T-helper 22 cell (primary cell): ENCODE measurements at places on chromosomes 16 and 17.

- DNase-seq = no peak
Observed at GRCh38 chr17:4007346-4008081, 43.3 kb upstream of the ATP2A3 start.

DNA sequence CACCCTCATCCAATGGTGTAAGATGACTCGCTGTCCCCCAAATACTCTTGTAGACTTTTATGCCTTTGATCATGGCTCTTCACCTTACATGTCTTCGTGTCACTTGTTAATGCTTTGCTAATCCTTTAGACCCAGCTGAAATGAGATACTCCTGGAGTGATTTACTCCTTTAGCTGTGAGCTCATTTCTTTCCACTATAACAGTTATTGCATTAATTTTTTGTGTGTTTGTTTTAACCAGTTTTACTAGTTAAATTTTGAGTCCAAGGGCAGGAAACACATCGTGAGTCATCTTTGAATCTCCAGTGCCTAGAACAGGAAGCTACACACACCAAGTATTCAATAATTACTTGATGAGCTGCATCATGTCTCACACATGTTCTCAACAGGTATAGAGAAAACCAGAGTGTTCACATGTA, 6.5 kb upstream of the CTCF start:
- DNase-seq = no peak

- no peak for DNase-seq
Observed at GRCh38 chr16:65846210-65846602, 520.3 kb upstream of the CDH5 start.

GRCh38 chr17:9200699-9201359, 179.5 kb downstream of the NTN1 start:
- no peak for DNase-seq

DNA sequence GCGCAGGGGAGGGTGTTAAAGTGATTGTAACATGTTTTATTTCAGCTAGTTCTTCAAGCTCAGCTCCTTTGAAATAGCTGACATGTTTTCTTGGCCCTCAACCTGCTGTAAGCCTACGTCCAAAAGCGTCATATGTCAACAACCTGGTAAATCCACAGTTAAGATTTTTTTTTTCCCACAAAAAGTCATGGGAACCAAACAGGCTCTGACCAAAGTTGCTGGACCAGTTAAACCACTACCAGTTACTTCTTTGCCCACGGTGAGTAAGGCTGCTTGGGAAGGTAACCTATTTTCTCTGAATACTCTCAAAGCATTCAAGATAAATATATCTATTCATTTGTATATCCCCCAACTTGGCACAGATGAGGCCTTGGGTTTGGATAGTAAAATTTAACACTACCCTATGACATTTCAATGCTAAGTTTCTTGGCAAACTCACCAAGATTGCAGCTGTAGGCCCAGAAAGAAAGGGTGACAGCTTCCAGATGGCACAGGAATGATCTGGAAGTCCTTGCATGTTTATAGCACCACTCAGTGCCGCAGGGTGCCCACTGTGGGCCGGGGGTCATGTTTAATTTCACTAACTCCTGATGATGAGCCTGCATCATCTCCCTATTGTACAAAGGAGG, 166.2 kb downstream of the XYLT1 start:
- no peak for DNase-seq

DNA sequence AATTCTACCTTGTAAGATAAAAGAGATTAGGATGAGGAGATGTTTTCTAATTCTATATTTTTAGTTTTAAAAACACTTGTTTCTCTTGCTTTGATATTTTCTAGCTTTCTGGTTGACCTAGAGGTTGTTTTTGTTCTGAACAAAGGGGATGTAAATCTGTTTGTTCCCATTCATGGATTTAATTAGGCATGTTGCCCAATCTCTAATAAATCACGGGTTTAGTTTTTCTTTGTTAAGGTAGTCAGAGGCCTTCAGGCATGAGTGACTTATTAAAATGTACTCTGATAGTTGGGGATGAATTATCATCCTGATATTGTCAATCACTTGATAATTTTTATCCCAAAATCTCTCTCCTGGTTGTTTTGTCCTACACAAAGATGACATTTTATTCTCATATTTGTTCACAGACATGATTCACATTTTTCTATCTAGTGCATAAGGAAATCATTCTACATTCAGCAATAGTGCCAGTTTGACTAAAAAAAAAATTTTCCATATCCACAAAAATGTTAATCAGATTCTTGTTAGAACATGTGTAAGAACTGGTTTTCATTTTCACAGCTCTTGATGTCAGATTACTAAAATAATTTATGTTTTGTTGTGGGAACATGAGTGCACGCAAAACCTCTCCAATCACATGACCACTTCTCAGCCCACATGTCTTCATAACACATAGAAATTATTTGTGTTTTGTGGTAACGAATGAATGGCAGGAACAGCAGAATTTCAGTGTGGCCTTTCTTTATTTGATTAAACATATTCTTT, 95.7 kb upstream of the AKTIP start:
- DNase-seq = no peak

- DNase-seq = no peak
Observed at GRCh38 chr16:4566144-4566543, 10.0 kb downstream of the C16orf96 start.

DNA sequence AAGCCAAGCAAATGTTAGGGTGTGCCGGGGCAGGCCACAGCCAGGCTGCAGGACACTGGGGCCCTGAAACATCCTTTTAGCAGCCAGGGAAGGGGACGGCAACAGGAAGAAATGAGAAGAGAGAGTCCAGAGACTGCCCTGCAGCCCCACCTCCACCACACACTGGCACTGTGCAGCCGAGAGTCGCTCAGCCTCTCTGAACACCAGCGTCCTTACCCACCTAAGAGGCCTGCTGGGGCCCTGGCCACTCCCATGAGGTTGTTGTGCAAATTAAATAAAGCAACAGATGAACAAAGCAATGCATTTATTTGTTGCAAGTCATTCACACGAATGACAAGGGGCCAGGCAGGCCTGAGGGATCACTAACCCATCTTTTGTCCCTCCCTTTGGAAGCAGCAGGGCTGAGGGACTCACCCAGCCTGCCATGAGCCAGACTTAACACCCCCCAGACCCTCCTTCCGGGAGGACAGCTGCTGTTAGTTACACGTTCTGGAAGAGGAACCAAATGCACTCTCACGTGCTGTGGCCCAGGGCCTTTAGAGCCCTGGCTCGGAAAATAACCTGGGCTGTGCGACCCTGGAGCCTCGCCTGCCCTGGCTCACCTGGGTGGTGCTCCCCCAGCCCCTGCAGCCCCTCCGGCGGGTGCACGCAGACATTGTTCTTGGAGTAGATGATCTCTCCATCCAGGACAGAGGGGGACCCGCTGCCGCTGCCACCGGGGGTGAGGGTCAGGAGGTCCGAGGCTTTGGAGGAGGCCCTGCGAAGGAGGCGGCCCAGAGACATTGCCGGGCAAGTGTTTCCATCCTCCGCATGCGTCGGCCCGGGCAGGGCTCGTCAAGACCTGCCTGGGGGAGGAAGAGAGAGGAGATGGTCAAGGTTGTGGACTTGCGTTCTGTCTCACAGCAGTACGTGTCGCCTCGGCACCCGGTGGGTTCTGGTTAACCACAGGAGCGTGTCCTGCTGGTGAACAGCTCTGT, 22.6 kb downstream of the TBC1D16 start:
- DNase-seq = no peak

DNA sequence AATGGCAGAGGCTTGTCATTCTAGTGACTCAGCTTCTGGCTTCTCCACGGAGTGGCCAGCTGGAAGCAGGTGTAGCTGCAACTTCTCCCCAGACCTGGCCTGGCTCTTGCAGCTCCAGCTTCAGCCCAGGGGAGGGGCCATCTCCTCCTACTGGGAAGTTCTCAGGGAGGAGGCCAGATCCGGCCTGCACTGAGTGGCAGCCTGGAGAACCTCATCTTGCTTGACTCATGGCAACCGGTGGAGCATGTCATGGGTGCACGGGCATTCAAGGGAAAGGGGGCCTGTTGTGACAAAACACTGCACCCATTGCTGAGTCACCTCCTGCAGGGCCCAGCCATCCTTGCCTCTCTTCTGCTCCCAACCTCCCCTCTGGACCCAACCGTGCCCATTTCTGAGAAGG, 273.9 kb upstream of the MAF start:
- no peak for DNase-seq

DNA sequence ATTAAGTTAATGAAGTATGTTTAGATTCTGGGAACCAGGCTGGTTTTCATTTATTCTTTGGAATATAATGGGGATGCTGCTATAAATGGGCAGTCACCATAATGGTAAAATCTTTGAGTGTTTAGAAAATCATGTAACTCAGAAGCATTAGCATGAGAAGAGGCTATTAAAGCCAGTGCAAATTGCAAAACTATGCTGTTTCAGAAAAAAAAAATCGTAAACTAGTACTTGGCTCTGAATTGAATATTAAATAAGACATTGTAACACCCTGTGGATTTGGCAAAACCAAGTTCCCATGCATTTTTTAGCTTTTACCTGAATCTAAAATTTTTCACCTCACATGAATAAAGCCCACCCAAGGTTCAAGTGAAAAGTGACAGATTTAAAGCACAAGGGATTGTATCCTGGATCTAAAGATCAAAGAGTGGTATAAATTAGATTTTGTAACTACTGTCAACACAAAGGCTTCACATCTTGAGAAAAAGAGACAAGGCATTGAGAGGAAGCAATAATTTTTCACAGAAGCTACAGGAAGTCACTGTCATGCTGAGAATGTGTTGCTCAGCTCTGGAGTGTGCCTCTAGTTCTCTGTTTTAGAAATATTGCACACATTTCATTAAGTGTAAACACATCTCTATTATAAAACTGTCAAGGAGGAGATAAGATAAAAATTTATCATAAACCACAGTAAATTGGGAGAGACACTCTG, 142.2 kb downstream of the ABCA8 start:
- no peak for DNase-seq

DNA sequence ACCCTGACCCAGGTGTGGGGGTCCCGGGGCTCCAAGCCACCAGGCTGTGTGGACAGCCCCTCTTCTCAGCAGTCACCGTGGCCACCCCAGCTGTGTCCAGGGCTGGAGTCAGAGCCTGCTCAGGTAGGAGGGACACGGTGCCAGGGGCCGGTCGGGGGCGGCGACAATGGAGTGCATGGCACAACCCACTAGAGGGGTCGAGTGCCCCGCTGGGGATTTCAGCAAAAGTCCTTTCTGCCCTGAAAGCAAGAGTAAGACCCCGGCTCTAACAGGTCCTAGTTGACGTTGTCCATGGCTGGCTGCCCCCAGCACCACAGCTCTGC, 11.3 kb downstream of the UTS2R start:
- no peak for DNase-seq

DNA sequence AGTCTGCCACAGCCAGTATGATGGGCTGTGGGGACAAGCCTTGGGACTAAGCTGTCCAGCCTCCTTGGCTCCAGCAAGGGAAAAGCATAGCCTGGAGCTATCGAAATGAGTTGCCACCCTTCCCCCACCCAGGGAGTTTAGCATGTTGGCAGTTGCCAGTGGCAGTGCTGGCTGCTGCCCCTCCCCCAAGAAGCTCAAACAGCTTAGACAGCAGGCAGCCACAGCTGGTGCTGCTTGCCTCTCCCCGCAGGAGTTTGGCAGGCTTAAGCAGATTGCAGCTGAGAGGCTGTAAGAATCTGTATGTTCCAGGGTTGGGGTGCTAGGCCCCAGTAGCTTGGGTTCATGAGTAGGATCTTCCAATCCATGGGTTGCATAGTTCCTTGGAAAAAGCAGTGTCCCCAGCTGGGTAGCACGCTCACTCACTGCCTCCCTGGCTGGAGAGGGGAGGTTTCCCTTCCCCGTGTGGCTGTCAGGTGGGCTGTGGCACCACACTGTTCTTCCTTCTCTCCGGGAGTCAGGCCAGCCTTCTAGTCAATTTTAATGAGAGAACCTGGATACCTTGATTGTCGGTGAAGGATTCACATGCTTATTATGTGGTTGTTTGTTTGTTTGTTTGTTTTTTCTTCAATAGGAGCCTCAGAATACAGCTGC, 506.1 kb downstream of the CDH11 start:
- DNase-seq = no peak

- DNase-seq = no peak
Observed at GRCh38 chr17:14067347-14067746, 2.0 kb upstream of the COX10 start.

- DNase-seq = no peak
Observed at GRCh38 chr16:66486199-66486772, 59.2 kb downstream of the BEAN1 start.
